ENCODE measurements at places on chromosomes 7 and 10.

DNA sequence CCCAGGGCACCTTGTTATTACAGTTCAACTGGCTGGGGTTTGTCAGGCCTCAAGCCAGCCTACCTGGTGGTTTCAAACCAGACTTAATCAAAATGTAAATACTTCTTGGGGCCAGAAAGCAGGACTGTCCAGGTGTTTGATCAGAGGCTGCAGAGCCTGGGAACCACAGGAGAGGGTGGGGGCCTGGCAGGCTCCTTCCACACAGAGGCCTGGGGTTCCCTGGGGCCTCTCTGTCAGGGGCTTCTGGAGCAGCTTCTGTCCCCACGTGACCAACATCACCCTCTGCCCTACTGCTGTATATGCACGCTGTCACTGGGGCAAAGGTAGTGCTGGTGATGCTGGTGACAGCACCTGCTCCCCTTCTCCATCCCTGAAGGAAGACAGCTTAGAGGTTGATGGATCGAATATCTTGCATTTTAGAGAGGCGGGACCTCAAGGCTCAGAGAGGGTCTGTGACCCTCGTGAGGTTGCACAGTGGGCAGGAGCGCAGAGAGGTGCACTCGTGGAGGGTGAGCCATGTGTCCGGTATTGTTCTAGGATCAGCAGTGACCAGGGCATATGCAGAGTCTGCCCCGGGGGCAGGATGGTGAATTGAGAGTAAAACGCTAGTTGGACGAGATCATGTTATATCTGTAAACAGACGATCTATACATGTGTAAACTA is 95.4 kb downstream of the GRK5 start:
- DNase-seq = no peak

DNA sequence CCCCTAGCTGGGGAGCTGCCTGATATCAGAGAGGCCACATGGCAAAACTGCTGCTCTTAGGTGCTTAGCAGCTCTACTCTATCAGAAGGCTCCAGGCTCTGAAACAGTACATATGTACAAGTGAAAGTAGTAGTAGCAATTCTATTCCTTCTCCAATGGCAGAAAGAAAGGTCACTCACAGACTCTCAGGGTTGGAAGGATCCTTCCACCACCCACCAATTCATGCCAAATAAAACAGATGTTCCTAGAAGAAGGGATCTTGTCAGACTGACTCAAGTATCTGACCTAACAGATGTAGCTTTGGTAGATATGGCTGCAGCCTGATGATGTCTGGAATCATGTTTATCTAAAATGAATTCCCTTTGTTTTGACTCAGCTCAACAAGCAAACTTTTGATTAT is 8.0 kb upstream of the ALDH18A1 start:
- no peak for DNase-seq

DNA sequence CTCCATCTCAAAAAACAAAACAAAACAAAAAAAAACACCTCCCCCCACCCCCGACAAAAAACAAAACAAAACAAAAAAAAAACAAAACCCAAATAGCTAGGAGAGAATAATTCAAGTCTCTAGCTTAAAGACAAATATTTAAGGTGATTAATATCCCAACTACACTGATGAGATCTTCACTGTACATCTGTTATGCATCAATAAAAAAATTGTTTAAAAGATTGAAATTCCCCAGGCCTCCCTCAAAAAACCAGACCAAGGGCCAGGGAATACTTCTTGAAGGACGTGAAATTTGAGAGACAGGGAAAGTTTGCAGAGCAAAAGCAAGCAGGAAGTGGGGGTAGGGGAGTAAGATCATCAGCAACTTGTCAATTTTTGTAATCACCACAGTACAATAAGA is 232.6 kb downstream of the REEP3 start:
- no peak for DNase-seq

DNA sequence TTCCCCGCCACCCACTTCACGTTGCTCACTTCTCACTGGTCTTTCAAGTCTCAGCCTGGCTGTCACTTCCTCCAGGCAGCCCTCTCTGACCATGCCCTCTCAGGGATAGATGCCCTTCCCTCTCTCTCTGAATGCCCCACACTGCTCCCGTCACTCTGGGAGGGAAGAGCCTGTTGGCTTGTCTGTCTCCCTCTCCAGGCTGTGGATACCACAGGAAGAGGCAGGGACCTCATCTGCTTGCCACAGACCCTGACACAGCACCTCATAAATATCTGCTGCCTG is 93.1 kb downstream of the OAT start:
- DNase-seq = no peak

DNA sequence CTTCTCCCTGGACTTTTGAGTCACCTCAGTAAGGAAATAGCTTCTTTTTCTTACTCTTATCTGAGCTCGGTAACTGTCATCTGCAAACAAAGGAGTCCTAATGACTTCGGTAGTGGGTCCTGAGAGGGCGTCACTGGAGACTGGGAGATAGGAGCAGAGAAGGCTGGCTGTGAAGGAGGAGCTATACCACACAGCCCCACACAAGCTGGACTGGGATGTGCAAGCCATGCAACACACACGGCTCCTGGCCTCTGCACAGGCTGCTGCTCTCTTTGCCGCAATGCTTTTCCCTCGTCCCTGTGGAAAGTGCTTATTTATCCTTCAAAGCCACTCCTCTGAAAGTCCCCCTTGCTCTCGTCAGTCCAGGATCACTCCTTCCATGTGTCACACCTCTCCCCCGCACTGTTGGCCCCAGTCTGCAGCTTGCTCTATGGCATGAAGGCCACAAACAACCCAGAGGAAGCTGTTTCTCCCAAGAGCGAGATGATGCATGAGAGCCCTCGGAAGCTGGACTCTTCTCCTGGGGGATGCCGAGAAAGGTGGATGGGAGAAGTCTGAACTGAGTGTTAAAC is 14.9 kb downstream of the TMEM273 start:
- DNase-seq = no peak

- no peak for DNase-seq
Measured at GRCh38 chr10:3201796-3202195, 29.2 kb upstream of the PITRM1 start.

Data from GM19239 (cell line).